ENCODE measurements at places on chromosomes 7 and 10. TPM values are rescaled to one million over a fixed set of nuclear protein-coding genes. Genes with fewer than 3 reads are reported as not detected.

DNA sequence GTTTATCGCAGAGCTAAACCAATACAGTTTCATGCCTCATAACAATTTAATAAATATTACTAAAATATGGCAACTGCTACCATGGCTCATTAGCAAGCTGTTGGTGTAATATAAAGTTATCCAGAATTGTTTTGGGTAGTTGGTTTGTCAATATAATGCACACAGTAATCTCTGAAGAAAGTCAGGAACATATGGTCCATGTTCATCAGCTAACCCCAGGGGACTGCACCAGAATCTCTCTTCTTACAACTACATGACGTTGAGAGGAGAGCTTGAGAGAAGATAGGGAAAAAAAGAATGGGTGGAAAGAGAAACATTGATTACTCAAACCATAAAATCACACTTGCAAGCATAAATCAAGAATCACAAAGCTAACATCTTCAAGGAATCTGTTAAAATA lies 333.7 kb downstream of the NRG3 start:
- H3K36me3 ChIP-seq, result no peaks in the 10 kb centered on the region
- peaks cover 10% of the 10 kb centered on the region for H3K4me1 ChIP-seq
- H3K4me3 ChIP-seq, result no peak overlapping the region
- no peaks in the 10 kb centered on the region for H3K27me3 ChIP-seq

Gene MAD1L1
- total RNA-seq, result 46.6 TPM

- no peak overlapping the region for H3K27ac ChIP-seq
- no peaks in the 10 kb centered on the region for H3K36me3 ChIP-seq
- H3K27me3 ChIP-seq, result no peaks in the 10 kb centered on the region
- H3K4me1 ChIP-seq, result no peaks in the 10 kb centered on the region
- no peak for DNase-seq
- H3K4me3 ChIP-seq, result no peak overlapping the region
Measured at GRCh38 chr7:110623436-110623835, 467.5 kb upstream of the LRRN3 start.

GRCh38 chr10:75694790-75695189 lies 263.4 kb downstream of the LRMDA start:
- H3K27me3 ChIP-seq, result no peaks in the 10 kb centered on the region
- H3K36me3 ChIP-seq, result no peaks in the 10 kb centered on the region
- no peak for DNase-seq

Gene STEAP1B
- total RNA-seq, result 3.0 TPM

DNA sequence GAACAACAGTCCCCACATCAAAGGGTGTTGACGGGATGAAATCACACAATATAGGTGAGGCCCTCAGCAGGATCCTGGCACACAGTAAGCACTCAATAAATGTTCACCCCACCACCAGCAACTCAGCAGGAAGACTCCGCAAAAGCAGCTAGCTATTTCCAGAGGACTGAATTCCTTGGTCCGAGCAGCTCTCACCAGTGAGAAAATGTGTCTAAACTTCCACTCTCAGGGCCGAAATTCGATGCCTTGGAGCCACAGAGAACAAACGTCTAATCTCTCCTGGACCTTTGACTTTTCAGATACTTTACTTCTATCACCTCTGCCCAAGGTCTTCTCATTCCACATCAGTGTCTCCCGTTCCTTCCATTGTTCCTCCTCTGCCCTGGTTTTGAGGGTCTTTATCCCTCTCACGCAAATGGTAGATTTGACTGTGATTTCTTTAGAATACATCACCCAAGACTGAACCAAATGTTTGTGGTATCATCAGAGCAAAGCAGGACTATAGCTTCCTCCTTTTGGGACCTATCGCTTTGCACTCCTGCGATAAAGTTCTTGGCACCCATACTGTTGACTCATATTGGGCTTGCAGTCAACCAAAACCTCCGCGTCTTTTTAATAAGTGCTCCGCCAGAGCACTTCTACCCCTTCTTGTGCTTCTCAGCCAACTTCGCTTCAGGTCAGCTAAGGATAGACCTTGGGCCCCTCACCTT lies 903 bp upstream of the NT5C2 start:
- no peaks in the 10 kb centered on the region for H3K36me3 ChIP-seq
- peak; percentile 31 for DNase-seq
- peaks cover 9% of the 10 kb centered on the region for H3K27me3 ChIP-seq
- peak overlapping the region; percentile 88 for H3K4me3 ChIP-seq
- H3K27ac ChIP-seq, result no peak overlapping the region

All from neural progenitor cell (in vitro differentiated cells).